Fibroblast of skin of back (primary cell): ENCODE measurements at places on chromosomes 13 and 19.

DNA sequence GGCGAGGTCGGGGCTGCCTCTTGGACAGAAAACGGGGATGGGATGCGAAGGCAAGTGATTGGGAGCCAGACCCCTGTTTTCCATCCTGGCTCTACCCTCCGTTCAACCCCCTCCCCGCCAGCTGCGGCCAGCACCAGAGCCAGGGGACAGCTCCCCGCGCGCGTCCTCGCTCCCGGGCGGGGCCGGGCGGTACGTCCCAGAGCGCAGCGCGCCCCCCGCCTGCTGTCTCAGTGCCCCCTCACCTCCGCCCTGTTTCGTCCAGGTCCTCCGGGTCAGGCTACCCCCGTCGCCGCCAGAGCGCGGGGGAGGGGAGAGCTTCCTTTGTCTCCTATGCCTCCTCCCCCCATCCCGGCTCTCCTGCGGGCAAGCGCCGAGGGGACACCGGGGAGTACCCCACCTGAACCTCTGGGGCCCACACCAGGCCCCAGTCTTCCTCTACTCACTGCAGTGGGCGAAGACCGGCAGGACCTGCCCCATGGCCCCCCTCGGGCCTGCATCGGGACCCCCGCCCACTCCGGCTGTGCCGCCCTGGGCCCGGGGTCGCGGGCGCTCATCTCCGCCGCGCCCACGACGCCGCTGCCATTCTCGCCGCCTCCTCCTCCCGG, 396 bp downstream of the RTN2 start:
- no peak for DNase-seq

GRCh38 chr13:49220856-49221589, 885 bp downstream of the MLNR start:
- no peak for DNase-seq

- no peak for DNase-seq
These were observed 1.2 kb downstream of the ACP7 start for GRCh38 chr19:39085392-39085791.

DNA sequence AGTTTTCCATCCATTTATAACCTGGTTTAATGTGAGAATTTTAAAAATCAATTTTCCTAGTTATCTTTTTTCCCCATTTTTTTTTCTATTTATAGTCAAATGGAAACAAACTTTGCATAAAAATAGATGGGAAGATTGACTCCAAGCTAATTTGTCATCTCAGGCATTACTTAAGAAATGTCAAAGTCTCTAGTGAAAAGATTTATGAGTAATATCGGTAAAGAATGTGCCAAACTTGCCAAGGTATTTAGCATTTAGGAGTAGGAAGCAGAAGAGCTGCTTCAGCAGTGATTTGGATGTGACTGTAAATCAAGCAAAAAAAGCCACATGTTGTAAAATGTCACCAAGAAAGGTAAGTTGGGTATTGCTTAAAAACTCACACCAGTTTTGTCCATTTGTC, 108.6 kb downstream of the LACC1 start:
- peak; percentile 39 for DNase-seq

- DNase-seq: peak; percentile 92
These were observed 2.6 kb upstream of the PRKCG start for GRCh38 chr19:53879140-53880081.

DNA sequence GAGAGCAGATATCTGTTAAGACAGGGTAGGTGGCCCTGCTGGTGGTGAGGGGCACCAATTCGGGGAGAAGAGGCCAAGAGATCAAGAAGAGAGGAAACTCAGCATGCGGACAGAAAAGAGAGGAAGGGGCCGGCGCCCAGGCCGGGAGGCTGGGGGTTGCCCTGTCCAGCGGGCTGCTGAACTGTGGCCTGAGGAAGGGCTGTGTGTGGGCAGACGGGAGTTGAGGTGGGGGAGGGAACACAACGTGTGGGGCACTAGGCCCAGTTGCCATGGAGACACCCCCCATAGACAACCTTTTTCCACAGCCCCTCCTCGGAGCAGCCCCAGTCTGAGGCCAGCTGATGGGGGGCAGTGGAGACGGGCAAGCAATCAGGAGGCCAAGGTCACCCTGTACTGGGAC, 2.5 kb upstream of the CACNG8 start:
- no peak for DNase-seq

- DNase-seq: no peak
These were observed 752.2 kb downstream of the EFNB2 start for GRCh38 chr13:105783261-105783660.

- DNase-seq: peak; percentile 38
These were observed 673 bp downstream of the CTU1 start for GRCh38 chr19:51107406-51108065.

DNA sequence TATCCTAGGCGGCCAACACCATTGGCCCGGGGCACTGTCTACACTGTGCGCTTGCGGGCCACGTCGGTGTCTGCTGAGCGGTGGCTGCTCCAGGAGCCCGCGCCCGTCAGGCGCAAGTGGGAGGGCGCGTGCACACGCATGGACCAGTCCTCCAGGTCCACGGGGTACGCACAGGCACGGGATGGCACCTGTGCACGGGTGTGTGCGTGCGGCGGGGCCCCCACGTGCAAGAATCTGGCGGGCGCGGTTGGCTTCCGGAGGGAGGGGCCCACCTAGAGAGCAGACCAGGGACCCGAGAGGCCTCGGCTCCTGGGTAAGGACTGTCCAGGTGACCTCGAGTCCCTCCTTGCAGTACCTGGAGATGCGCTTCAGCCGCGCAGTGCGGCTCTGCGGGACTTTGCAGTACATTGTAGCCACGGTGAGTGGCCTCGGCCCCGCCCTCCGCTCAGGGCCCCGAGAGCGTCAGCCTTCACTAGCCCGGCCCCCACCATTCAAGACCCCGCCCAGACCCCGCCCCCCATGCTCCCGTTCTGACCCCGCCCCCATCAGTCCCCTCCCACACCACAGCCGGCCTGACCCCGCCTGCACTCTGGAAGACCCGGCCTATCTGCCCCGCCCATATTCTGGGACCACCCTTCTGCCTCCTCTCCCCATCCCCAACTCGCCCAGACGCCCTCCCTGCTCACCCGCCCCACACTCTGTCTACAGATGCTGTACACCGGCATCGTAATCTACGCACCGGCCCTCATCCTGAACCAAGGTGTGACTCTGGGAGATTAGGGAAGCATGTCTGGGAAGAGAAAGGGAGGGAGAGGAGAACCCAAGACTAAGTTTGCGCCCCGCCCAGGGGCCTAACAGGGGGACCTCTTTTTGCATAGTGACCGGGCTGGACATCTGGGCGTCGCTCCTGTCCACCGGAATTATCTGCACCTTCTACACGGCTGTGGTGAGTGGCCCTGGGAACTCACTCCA, 2.3 kb downstream of the SLC5A5 start:
- peak; percentile 22 for DNase-seq

- DNase-seq: no peak
These were observed 8.9 kb upstream of the AMER2 start for GRCh38 chr13:25180775-25181537.

DNA sequence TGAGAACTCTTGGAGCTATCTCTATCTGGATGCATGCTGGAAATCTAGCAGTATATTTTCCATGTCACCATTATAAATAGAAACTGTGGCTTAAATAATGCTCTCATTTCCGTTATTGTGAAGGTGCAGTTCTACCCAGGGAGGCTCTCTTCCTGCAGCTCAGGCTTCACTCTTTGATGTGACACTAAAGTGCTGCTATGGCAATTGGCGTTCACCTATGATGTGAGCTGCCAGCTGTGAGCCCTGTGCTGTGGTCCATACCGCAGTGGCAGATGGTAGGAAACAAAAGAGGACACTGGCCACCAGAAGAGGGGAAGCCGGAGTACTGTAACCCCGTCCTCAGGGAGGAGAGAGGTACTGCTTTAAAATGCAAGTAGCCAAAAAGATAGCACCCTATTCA, 40.6 kb upstream of the ZNF681 start:
- DNase-seq: no peak

- DNase-seq: peak; percentile 26
These were observed 616 bp downstream of the TSHZ3 start for GRCh38 chr19:31348481-31349159.

GRCh38 chr19:46015687-46016425, 7.0 kb downstream of the PGLYRP1 start:
- DNase-seq: no peak

- no peak for DNase-seq
These were observed 14.0 kb upstream of the URI1 start for GRCh38 chr19:29927944-29928625.

DNA sequence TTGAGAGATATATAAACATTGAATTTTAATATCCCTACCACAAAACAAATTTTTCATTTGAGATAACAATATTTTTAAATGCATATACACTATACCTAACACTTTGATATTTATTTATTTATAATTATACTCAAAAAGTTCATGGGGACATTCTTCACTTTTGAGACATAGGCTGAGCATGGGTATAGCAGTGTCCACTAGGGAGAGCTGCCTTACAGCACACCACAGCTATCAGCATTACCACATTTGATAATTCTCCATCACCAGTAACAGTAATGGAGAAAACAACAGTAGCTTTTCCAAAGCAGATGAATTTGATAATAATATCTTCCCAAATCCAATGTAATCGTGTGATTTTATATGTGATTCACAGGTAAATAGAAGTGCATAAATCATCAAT, 626.1 kb downstream of the DACH1 start:
- DNase-seq: no peak

GRCh38 chr19:51456541-51457290, 1.5 kb downstream of the SIGLEC8 start:
- DNase-seq: no peak

DNA sequence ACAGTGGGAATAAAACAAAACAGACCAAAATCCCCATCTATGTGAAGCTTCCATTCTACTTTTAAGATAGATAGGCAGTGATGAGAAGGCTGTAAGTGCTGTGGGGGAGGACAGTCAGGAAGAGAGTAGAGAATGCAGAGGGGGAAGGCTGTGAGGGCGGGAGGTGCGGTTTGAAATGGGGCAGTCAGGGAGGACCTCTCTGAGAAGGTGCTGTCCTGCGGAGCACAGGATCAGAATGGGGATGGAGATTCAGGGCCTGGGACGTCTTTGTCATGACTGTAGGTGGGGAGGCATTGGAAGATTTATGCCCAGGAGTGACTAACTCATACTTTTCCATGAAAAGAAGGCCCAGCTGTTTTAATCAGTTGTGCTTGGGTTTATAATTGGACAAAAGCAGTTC, 3.9 kb upstream of the GPR183 start:
- DNase-seq: no peak

- DNase-seq: no peak
These were observed 3.1 kb downstream of the MAST3 start for GRCh38 chr19:18100710-18101109.

DNA sequence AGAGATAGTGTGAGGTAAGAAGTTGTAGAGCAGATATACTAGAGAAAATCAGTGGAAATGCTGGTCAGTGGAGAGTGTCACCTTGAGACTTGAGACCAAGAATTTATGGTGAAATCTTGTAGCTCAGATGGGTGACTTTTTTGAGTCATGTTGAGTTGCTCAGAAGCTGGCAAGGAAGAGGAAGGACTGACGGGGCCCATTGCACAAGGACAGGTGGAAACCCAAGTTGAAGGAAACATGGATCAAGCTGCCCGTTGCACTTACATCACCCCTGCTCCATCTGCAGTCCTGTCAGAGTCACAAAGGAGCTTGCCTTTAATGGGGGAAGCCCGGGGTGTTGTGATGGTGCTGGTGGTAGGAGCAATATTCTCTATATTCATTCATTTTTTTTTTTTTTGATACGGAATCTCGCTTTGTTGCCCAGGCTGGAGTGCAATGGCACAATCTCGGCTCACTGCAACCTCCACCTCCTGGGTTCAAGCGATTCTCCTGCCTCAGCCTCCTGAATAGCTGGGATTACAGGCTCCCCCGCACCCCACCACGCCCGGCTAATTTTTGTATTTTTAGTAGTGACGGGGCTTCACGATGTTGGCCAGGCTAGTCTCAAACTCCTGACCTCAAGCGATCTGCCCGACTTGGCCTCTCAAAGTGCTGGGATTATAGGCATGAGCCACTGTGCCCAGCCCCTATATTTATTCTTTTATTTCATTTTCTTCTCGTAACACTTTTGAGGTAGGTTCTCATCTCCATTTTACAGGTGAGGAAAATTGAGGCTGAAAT, 27.4 kb downstream of the UBAC2 start:
- no peak for DNase-seq

- DNase-seq: peak; percentile 5
These were observed 85.0 kb downstream of the TDRD3 start for GRCh38 chr13:60482012-60482411.

DNA sequence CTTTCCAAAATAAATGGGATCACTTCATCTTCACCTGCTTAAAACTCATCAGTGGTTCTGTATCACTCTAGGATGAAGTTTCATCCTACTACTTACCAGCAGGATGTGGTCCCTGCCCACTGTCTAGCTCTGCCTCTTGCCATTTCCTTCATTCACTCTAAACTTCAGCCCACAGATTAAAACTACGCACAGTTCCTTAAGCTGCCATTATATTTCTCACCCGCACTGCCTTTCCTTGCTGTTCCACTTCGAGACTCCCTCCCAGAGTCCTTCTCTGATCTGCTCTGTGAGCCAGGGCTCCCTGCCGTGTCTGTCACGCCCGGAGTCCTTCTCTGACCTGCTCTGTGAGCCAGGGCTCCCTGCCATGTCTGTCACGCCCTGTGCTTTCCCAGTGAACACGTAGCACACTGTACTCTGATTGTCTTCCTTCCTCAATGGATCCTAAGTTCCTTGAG, 52.0 kb upstream of the NPAS1 start:
- DNase-seq: peak; percentile 34

DNA sequence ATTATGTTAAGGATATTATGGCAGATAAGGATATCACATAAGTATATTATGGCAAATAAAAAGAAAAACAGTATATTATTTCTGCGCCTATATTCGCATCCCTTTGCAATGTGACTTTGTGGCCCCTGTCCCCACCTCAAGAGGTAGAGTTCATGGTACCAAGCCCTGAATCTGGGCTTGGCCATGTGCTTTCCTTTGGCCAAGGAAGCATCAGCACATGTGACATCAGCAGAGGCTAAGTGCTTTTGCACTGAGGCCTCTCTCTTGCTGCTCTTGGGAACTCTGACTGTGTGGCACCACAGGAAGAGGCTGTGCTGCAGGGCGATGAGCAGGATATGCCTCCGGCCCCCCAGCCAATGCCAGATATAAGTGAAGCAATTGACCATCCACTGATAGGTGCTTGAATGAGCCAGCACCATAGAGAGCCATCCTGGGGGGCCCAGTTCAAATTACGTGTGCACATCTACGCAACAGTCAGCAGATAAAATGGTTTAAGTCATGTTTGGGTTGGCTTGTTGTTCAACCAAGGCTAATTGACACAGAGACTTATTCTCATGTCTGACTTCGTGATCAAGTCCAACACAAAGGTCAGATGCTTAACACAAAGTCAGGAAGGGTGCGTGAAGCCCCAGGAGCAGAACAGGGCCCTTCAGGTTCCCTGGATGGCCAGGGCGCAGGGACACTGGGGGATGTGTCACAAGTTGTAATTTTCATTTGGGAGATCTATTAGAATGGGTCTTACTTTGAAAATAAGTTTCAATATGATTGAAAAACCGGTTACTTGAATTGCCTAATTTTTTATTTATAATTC, 173.3 kb downstream of the COL4A1 start:
- DNase-seq: no peak

DNA sequence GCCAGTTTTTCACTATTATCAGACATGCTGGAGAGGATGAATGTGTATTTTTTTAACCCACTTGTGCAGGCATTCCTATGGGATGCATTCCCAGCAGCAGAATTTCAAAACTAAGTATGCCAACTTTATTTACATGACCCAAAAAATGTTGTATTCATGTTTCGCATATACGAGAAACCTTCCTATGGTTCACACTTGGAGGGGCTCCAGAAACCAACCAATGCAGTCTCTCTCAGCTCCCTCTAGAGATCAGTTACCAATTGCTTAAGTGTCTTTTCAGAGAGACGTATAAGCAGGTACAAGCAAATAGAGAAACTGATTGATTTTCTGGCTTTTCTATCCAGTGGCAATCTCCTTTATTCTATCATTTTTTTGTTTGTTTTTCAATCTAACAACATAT, 5.5 kb upstream of the PTOV1 start:
- DNase-seq: peak; percentile 65
